ENCODE measurements at places on chromosomes 4 and X. TPM values are rescaled to one million over a fixed set of nuclear protein-coding genes. Genes with fewer than 3 reads are reported as not detected.

SMIM31 gene
- not detected for total RNA-seq

SOWAHB gene
- total RNA-seq, result 1.8 TPM

PRICKLE3 gene
- 11.3 TPM for total RNA-seq

ATOH1 gene
- total RNA-seq, result not detected

DNA sequence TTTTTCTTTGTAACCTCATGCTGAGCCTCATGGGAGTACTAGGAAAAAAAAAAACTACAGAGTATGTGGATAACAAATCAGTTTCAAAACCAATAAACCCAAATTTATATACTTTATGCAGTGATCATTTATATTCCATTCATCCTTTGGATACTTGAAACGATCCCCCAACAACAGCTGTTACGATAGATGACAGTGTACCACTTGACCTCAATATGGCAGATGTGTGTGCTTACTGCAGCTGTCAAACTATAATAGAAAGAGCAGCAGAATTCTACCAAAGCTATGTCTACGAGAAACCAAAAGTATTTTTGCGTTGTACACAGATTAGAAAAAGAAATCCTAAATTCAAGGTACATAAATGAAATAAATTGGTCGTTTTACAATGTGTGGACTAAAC is 337.8 kb downstream of the PDGFC start:
- ATAC-seq, result no peak

- no peak for ATAC-seq
Measured at GRCh38 chrX:44101281-44101680, 128.1 kb upstream of the NDP start.

All from gastroesophageal sphincter (tissue), 4 donors.